ENCODE measurements at places on chromosomes 12 and 14.
A peak's percentile ranks its signal among the peaks of the same experiment; 100 is the strongest.

DNA sequence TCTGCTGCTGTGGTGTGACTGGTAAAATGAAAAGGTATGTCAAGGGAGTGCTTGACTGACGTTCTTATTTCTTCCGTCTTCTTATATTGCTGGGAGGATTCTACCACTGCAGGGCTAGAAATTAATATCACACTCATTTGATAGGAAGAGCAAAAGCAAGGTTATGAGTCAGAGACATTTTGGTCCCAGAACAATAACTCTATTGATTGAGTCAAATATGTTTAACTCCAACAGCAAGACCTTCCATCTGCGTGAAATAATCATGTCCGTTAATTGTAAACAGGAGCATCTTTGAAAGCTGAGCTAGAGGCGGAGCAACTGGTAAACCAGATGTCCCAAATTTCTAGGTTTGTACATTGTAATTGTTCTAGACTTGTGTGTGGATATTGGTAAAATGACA, 1293.6 kb downstream of the AACS start:
- peak; percentile 59 for DNase-seq

DNA sequence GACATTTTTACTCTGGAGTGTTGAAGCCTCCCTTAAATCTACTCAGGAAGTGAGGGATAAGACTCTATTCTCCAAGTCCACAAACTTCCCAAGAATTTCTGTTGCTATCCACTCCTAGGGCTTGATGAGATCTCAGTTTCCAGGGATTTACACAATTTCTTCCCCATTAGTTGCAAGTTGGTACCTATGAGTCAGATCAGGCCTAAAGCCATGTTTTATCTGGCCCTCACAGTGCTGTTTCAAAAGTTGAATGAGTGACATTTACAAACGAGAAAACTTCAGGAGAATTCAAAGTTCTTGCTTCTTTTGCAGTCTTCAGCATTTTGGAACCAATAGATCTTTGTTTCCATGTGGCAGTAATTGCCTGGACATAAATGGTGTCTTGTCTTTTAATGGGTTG, 156.4 kb upstream of the SYT10 start:
- DNase-seq = no peak

DNA sequence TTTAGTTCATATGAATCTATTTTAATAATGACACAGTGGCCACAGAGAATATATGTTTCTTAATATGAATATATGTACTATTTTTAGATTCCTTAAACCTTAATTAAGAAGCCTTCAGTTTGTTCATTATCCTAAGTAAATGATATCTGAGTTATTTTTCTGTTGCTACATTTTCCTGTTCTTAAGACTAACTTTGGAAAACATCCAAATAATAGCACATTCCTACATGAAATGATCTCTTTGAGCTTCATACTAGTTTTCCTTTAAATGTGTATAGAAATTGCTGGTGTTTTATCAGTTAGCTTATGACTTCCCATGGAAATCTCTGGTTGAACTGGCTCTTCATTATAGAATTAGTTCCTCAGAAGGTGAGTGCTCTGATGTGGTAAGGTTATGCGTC, 72.1 kb downstream of the POLR3B start:
- no peak for DNase-seq

GRCh38 chr14:49008363-49008762, 577.8 kb downstream of the RPS29 start:
- no peak for DNase-seq

DNA sequence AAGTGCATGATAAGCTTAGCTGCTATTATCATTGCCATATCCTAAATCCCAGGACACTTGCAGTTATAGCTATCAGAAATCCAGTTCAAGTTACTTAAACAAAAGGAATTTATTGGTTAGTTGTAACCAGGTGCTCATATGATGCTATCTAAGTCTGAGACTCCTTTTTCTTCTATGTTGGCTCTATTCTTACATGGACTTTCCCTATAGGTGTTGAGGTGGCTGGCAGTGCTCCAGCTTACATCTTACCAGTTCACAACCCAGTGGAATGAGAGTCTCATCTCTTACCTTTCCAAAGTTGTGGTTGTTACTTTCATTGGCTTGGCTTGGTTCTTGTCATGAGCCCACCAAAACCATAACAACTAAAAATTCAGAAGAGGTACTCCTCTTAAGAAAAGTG, 94.6 kb downstream of the DACT1 start:
- DNase-seq = no peak

DNA sequence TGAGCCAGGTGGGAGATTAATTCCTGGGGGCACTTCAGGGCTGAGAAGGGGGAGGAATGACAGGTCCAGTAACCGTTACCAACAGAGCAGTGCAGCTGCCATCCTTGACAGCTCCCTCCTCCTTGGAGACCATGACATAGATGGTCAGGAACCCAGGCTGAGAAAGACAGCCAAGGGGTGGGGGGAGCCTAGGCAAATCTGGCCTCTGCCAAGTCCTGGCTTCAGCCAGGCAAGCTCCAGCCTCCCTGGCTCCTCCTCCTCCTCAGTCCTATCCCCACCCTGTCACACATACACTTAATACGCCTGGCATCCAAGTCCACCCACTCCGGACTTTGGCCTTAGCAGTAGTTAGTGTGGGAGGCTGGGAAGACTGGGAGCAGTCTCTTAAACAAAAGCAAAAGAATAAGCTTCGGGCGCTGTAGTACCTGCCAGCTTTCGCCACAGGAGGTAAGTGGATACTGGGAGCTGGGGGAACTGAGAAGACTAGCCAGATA, at the start of gene RDH5:
TSS of gene RDH5 (plus strand) at position 323 of the 494 bp plus-strand sequence. CDS start 792 bp downstream, outside the sequence.
- DNase-seq = no peak

DNA sequence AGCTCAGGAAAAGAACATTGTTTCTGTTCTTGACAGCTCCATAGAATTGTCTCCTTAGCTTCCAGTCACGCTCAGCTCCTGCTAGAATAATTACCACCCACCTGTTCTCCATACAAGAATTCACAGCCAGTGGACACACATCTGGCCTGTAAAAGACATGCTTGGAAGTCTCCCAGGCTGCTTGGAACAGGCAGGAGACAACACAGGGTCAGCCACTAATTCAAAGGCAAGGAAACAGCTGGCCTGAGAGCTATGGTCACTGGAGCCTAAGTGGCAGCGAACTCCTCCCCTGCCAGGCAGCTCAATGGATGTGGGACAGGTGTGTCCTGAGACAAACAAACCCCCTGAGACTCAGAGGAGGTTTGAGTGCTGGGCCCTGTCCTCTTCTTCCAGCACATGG, 22.9 kb upstream of the LTBP2 start:
- no peak for DNase-seq

GRCh38 chr14:37150414-37150813, 22.0 kb downstream of the SLC25A21 start:
- peak; percentile 70 for DNase-seq

DNA sequence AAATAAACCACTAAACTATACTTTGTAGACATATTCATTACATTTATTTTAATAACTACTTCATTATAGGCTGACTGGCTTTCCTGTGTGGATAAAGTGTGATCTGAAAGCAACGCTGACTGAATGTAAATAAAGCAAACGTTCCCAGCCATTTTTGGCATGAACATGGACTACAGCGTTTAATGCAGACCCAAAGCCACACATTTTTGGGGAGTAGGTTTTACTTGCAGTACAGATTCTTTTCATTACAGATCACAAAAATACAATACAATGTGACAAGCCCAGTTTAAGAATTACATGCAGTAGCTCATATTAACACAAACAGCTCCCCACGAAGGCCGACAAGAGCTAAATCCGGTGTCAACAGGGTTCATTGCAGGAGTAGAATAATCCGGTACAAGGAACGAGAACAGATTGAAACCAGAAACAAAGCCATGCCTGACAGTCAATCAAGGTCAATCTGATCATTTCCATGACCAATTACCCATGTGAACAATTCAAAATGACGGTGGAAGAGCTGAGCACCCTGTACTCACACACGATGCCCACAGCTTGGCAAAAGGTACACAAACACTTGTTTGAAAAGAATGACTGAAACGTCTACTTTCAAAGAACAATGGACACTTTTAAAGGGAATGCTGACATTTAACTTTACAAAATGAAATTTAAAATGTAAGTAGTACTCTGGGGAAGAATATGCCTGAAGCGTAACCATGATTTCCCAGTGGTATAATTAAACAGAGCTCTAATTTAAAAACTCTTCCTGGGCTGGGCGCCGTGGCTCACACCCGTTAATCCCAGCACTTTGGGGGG, 5.3 kb downstream of the BAG5 start:
- peak; percentile 70 for DNase-seq

- peak; percentile 83 for DNase-seq
Measured at GRCh38 chr12:96136161-96136560, 58.0 kb upstream of the ELK3 start.

DNA sequence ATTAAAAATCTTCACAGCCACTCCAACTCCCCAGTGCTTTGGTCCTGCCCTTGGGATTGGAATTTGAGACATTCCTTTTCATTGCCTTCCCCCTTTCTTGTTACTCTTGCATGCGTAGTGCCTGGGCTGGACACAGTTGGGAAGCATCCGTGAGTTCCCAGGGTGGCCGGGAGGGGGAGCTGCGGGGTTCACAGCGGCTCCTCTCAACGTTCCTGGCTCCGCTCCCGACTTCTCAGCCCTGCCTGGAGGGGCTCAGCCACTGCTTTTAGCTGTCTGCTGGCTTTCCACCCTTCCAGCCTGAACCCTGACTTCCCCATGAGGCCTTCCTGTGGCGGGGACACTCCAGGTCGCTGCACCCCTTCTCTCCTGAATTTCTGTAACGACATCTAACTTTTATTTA, 3.2 kb downstream of the TEX52 start:
- DNase-seq = peak; percentile 88

DNA sequence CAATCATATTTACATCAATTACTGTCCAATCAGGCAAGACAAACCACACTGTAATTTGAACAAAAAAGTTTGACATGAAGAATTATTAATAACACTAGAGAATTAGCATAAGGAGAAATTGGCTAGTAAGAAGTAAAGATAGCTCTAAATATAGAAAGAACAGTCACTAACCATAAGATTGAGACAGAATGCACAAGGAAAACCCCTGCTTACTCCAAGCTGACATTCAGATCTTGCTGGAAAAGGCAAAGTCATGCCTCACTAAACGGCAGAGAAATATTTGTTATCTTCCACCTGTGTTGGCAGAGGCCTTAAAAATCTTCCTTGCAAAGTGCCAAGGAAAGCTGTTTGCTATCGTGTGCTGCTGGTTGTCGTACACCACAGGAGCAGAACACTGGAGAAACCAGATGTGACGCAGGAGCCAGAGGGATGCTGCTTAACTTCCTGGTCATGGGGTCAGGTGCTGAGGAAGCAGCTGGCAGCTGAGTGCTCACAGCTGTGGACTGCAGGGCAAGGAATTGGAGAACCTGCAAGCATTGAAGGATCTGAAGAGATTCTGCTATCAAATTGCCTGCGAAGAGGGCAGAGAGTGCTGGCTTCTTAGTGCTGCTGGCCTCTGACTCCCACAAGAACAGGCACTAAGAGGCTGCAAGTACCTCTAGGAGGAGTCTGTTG, 1323.3 kb downstream of the LRFN5 start:
- DNase-seq = peak; percentile 5

DNA sequence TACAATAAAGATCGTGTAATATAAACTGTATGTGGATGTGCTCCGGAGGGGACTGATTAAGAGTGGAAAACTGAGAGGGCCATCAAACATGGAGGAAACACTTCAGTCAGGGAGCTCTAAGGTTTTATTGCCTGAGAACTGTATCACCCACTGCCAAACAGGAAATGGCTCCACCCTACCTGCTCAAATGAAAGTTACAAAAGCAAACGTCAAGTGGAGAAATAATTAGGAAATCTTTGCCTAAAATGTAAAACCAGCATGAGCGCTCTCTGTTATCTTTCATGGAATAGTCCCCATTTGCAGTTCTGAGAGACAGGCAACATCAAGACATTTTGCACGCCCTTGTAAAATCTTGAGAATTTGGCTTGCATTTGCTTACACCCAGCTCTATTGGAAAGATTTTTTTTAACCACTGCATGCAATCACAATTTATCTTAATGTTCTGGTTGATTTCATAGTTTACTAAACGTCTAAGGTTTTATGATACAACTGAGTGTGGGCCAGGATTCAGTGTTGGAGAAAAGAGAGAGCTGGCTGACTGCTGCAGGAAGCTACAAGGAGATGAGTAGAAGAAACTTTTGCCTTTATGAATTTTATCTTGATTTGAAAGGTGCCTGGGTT, 344.0 kb upstream of the PRICKLE1 start:
- no peak for DNase-seq

GRCh38 chr14:21539189-21539940, 13.2 kb upstream of the SALL2 start:
- DNase-seq = no peak

DNA sequence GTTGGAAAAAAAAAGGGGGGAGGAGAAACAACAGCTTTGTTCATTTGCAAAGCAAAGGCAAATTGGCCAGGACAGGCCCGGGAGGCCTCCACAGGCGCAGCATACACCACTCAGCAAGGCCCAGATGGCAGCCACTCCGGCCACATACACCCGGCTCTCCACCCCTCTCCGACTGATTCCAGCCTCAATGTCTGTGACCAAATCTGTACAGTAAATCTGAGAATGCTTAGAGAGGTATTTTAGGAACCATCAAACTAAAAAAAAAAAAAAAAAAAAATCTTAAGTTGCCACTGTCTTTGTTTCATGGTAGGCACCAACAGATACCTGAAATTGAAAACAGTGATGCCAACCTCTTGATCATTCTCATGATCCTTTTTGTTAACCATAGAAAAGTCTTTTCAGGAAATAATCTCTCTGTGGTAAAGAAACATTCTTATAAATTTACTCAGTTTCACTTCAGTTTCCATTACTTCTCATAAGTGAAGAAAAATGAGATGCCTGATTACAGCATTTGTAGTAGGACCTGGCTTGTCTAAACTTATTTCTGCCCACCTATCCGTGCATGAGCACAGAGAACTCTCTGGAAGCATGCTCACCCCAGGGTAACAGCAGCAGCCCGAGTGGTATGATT, 20.2 kb downstream of the VPS37B start:
- DNase-seq = no peak

DNA sequence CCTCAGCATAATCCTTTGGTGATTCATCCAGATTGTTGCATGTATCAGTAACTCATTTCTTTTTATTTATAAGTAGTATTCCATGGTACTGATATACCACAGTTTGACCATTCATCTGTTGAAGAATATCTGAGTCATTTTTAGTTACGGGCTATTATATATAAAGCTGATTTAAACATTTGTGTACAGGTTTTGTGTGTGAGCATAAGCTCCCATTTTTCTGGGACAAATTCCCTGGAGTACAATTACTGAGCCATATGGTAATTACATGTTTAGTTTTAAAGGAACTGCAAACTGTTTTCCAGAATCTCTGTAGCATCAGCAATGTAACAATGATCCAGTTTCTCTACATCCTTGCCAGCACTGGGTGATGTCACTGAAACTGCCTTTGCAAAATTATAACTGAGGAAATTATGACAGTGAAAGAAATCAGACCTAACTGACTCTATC, 236.2 kb upstream of the KRR1 start:
- DNase-seq = no peak

GRCh38 chr14:70663707-70664179, 22.0 kb downstream of the TTC9 start:
- no peak for DNase-seq

- DNase-seq = no peak
Measured at GRCh38 chr12:79911889-79912656, 22.8 kb downstream of the PPP1R12A start.

- no peak for DNase-seq
Measured at GRCh38 chr12:126518596-126519200, 1453.5 kb downstream of the AACS start.
